ENCODE measurements at places on chromosomes 4 and X.

- no peak for DNase-seq
These were observed 26.7 kb upstream of the PDE5A start for GRCh38 chr4:119655111-119655837.

DNA sequence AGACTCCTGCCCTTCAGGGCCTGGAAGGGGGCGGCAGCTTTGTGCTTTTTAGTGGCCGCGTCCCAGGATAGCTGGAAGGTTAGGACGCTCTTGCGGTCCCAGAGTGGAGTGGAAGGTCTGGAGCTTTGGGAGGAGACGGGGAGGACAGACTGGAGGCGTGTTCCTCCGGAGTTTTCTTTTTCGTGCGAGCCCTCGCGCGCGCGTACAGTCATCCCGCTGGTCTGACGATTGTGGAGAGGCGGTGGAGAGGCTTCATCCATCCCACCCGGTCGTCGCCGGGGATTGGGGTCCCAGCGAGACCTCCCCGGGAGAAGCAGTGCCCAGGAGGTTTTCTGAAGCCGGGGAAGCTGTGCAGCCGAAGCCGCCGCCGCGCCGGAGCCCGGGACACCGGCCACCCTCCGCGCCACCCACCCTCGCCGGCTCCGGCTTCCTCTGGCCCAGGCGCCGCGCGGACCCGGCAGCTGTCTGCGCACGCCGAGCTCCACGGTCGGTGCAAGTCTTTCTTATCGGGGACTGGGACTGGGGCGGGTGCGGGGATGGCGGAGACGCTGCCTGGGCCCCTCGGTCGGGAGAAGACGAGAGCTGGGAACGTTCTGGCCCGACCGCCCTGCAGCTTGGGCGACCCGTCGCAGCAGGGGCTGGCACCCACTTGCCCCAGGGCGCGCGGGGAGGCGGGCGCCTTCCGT lies at the start of gene EDNRA:
EDNRA (plus strand) TSS at position 207 of the 686 bp plus-strand sequence. CDS start 4,585 bp downstream, outside the sequence.
- peak; percentile 49 for DNase-seq

- no peak for DNase-seq
These were observed 15.1 kb downstream of the PRIMPOL start for GRCh38 chr4:184664445-184665210.

DNA sequence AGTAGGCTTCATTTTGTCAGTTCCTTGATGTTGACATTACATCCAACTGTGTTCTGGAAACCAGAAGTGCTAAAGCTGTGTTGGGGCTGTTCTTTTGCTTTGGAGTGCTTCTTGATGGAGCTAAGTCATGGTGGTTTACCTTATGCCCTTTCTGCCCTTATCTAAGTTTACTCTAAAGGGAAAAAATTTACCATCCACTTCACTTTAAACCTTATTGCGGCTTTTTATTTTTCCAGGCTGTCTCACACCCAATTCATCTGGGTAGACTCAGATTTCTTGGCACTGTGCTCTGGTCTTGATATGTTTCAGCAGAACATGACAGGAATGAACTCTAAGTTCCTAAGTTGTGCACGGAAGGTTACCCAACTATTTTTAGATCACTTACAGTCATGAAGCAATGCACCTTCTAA lies 104.7 kb upstream of the TTC29 start:
- no peak for DNase-seq

GRCh38 chr4:167775375-167775774 lies 317.0 kb upstream of the ANXA10 start:
- DNase-seq: no peak

Measured in WERI-Rb-1 (cell line).